ENCODE measurements at places on chromosomes 7 and 10.

GRCh38 chr10:86048973-86049372 lies 317.6 kb downstream of the GRID1 start:
- DNase-seq: no peak

- no peak for DNase-seq
Measured at GRCh38 chr7:144468990-144469732, 65.7 kb upstream of the NOBOX start.

DNA sequence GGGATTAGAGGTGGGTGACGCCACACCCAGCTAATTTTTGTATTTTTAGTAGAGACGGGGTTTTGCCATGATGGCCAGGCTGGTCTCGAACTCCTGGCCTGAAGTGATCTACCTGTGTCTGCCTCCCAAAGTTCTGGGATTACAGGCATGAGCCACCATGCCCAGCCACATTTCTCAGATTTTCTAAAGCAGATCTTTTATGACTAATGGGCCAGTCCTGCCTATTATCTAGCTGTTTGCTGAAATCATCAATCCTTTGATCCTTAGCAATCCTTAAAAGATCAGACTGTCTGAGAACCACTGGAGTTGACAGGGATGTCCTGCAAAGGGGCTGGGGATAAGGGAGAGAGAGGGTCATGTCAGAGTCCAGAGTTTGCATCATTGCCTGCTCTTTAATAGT lies 21.2 kb upstream of the ABCA13 start:
- DNase-seq: no peak

GRCh38 chr7:99031496-99031895 lies 112.4 kb downstream of the SMURF1 start:
- no peak for DNase-seq

DNA sequence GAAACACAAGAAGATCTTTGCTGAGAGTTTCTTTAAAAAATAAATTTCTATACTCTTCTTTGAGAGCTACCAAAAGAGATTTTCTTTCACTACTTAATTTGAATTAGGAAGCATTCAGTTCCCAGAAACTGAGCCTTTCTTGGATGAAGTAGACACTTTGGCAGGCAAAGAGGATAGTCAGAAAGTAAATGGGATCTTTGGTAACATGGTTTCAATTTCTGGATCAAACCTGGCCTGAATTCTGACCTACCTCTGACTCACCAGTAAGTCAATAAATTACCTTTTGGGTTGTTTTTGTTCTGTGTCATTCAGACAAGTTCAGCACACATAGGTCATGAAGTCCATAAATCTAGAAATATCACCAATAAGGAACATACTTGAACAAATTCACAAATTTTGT lies 26.8 kb upstream of the CABCOCO1 start:
- no peak for DNase-seq

DNA sequence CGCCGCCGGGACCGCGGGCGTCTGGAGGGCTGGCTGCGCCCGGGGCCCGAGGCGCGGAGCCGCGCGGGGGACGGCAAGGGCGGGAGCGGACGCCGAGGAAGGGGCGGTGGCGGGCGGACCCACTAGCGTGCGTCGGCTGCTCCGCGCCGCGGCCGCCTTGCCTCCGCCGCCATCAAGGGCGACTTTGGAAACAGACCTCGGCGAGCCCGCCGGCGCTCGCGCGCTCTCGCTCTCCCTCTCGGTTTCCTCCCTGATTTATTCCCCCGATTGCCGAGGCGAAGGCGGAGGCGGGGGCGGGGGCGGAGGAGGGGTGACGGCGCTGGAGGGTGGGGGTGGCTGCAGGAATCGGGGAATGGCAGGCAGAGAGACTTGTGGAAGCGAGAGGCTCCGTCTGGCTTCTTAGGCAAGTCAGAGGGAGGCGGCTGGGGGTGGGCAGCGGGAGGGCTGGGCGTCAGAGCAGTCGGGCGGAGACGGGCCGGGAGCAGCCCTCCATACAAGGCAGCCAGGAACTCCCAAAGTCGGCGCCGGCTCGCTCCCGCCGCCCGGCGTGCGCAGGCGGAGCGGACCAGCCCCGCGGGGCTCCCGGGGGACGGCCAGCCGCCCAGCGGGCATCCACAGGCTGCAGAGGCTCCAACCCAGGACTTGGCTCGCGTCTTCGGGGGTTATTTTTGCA lies at the start of gene CACNA2D1:
Gene CACNA2D1, minus strand, starts transcription at position 231 of the 673 bp plus-strand sequence.
- no peak for DNase-seq

GRCh38 chr7:143222782-143223181 lies 945 bp downstream of the TAS2R40 start:
- no peak for DNase-seq

DNA sequence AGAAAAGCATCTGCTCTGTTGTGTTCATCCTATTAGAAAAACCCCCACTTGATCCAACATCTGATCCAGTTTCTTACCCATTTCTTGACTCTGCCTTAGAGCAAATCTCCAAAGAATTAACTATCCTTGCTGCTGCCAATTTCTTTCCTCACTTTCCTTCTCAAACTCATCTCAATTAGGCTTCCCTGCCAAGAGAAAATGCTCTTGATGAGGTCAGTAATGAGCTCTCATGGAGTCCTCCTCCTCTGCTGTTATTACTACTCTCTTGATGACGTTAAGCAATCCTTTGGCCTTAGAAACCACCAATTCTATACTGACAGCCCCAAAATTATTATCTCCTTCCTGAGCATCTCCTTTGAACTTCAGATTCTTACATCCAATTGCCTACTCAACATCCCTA lies 162.0 kb upstream of the FAM13C start:
- no peak for DNase-seq

- no peak for DNase-seq
Measured at GRCh38 chr10:79287973-79288723, 59.1 kb upstream of the PPIF start.

DNA sequence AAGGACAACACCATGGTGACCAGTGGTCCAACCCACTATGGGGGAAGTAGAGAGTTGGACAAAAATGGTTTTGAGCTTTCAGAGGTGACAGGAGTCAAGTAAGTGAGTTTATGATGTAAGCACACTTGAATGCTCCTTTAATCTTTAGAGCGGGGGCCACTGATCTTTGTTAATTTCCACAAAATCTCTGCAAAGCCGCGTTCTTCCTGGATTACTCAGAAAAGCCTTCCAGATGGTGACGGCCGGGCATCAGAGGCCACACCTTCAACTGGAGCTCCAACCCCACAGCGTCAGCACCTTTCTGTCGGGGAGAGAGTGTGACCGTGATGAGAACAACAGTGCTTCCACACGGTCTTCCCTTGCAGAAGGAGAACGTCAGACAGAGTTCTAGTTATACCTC lies 35.2 kb upstream of the KLF6 start:
- no peak for DNase-seq

GRCh38 chr10:15374156-15374555 lies 3.1 kb upstream of the FAM171A1 start:
- DNase-seq: no peak

DNA sequence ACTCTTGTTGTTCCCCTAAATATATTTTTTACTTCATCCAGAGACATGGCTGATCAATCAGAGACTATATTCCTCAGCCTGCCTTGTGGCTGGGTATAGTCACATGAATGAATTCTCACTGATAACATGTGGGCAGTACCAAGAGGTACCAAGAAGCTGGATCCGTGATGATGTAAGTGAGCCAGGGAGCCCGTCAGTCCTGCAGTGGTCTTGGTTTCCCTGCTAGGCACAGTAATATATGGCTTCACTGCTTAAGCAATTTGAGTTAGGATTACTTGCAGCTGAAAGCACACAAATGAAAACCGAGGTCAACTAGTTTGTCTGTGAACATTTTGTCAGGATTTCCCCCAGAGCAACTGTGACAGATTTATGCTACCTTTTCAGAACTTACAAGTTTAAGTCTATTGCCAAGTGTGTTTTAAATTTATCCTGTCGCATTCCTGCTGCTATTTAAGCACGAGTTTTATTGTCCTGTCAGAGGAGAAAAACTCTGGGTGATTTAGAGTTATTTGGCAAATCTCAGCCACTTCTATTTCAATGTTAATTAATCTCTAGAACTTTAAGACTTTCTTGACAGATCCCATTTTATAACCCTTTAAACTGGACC lies 381.8 kb downstream of the PHF14 start:
- no peak for DNase-seq

DNA sequence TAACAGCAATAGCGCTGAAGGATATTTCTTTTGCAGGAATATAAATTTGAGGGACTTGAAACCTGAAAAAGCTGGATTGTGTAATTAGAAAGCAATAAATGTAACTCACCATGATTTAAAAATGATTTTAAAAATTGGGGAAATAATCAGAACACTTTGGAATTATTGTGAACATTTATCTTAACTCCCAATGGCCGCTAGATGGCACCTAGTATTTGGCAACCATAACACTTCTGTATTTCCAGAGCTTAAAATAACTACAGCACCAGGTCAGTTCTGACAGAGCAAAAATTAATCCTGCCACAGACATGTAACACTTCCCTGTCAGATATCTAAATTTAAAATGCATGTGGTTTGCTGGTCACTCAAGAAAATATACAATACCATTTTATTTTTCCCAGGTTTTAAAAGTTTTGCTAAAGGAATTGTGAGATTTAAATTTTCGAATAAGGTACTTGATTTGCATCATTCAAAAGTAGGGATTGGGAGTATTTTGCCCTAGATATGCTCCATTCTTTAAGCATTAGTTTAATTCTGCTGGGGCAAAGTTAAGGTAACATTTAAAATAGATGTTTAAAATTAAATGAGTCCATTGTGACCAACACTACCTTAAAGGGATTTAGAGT lies 144.5 kb downstream of the PPP1R3A start:
- no peak for DNase-seq

GRCh38 chr7:157854066-157854891 lies 517.5 kb downstream of the DNAJB6 start:
- DNase-seq: no peak

GRCh38 chr10:71271662-71272055 lies 47.4 kb upstream of the SLC29A3 start:
- DNase-seq: no peak

GRCh38 chr7:130071701-130072622 lies 1.6 kb downstream of the KLHDC10 start:
- peak; percentile 44 for DNase-seq

All from T follicular helper cell (primary cell).